ENCODE measurements at places on chromosomes 1 and 21.

- DNase-seq: no peak
Measured at GRCh38 chr1:1605724-1606123, 5.8 kb upstream of the FNDC10 start.

- peak; percentile 88 for DNase-seq
Measured at GRCh38 chr21:20856926-20857325, 141.3 kb upstream of the NCAM2 start.

DNA sequence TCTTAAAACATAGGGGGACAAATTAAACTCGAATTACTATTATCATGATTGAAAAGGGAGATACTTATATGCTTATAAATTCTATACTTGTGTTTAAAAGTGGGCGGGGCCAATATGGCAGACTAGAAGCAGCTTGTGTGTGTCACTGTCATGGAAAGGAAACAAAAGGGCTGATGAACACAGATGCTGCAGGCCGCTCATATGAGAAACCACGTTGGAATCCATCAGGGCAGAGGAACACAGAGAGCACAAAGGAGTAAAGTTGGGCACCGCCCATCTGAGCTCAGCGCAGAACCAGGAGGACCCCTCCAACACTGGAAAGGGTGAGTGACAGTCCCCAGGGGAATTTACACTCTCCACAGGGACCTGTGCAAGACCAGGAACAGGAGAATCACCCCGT is 107.0 kb downstream of the SLC5A9 start:
- no peak for DNase-seq

GRCh38 chr1:160570840-160571239 is 8.5 kb downstream of the CD84 start:
- no peak for DNase-seq

DNA sequence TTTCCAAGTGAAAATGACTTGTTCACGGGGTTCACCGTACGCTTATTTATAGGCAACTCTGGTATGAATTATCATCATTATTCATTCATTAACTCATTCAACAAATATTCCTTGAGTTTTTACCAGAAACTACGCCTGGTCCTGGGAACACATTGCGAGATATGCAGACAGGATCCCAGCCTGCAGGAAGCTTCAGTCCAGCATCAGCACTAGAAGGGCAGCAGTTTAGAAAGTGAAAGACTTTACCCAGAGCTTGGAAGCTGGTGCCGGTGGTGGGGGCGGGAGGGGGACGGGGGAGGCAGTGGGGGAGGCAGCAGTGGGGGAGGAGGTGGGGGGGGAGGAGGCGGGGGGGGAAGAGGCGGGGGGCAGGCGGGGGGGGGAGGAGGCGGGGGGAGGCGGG is 55.9 kb downstream of the SETD4 start:
- DNase-seq: no peak

DNA sequence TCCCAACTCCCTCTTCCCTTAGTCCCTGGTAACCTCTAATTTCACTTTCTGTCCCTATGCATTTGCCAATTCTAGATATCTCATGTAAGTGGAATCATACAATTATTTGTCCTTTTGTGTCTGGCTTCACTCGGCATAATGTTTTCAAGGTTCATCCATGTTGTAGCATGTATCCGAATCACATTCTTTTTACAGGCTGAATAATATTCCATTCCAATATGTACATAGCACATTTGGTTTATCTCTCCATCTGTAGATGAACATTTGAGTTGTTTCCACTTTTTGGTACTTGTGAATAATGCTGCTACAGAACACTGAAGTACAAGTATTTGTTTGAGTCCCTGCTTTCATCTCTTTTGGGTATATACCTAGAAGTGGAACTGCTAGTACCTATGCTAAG is 857 bp upstream of the LYPLAL1 start:
- no peak for DNase-seq

DNA sequence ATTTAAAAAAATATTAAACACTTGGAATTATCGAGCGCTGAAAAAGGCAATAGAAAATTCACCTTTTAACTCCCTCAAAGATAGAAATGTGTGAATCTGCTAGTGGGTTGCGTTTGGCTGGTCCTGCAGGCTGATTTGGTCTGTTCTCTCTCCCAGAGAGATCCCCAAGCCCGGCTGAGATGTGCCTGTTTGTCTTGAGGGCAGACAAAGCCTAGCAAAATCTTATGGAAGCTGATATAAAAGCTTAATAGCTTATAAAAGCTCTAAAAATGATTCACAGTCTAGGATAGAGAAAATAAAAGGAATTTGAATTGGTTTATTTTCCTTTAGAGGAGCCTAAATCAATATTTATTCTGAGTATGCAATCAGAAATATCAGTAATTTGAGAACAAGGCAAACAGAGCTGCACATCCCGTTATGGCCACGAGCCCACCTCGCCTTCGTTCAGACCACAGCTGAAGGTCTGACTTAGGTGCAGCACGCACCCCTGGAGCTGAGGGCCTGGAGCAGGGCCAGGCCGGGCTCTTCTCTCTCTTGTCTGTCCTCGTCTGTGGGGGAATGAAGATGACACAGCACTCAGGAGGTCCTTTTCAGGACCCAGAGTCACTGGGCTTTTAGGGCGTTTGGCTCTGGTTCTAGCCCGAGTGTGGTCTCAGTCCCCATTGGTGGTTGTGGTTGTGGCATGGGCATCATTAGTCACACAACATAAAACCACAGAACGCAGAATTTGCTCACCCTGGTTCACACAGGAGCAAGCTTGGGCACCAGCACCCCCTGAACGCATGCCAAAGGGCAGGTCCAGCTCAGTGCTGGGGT is 18.6 kb downstream of the PDE9A start:
- peak; percentile 68 for DNase-seq

DNA sequence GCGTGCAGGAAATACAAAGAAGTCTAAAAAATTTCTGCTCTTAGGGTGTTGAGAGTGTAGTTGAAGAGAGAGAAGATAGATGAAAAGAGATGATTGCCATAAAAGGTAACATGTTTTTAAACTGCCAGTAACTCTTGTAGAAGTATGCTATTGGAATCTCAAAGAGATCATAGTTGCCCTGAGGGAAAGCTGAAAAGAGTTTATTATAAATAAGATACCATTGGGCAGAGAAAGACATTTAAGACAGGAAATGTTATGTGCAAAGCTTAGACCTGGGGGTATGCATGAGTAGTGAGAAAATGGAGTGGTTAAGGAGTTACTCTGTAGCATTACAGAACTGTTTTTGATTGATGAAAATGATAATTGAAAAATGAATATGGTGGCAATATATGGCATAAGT is 17.6 kb downstream of the GABPA start:
- DNase-seq: no peak

- no peak for DNase-seq
Measured at GRCh38 chr1:84436876-84437655, 38.8 kb downstream of the DNASE2B start.

- no peak for DNase-seq
Measured at GRCh38 chr1:51761351-51761750, 117.2 kb downstream of the NRDC start.

- peak; percentile 65 for DNase-seq
Measured at GRCh38 chr1:94025383-94026340, 95.3 kb downstream of the ABCA4 start.

DNA sequence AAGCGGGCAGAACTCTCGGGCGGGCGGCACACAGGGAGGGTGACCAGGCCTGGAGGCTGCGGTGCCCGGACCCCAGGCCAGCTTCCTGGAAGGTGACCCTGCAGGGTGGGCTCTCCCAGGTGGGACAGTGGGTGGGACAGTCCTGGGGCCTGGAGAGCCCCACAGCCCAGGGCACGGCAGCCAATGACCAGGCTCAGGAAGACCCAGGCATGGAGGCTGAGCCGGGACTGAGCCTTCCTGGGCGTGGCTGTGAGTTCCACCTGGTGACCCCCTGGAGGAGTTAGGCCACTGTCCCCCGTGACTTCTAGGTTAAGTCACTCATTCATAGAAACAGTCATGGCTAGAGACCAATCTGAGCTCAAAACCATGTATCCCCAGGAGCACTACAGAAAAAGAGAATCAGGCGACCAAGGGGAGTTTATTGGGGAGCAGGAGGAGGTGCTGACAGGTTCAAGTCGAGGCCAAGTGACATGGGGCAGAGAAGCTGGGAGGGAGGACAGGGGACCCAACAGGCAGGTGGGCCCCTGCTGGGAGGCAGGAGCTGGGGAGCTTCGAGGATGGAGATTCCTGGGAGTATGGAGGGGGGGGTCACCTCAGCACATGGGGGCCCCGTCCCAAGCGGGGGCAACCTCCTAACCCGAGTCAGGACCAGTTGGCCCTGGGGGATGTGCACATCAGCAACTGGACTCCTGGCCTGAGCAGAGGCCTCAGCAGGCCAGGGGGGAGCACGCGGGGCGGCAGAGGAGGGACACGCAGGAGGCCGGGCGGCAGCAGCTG is 1.2 kb downstream of the KRTAP10-5 start:
- DNase-seq: no peak

DNA sequence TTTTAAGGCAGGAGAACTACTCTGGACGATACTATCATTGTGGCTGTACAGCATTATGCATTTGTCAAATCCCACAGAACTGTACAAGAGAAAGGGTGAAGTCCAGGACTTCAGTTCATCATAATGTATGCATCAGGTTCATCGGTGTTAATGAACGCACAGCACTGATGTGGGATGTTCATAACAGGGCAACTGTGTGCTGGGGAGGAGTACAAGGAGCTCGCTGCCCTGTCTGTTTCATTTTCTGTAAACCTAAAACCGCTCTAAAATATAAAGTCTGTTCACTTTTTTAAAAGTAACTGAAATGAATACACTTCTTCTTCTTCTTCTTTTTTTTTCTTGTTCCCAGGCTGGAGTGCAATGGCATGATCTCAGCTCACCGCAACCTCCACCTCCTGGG is 25.0 kb downstream of the TMPRSS2 start:
- no peak for DNase-seq

- DNase-seq: no peak
Measured at GRCh38 chr1:14440166-14440565, 158.3 kb upstream of the KAZN start.

DNA sequence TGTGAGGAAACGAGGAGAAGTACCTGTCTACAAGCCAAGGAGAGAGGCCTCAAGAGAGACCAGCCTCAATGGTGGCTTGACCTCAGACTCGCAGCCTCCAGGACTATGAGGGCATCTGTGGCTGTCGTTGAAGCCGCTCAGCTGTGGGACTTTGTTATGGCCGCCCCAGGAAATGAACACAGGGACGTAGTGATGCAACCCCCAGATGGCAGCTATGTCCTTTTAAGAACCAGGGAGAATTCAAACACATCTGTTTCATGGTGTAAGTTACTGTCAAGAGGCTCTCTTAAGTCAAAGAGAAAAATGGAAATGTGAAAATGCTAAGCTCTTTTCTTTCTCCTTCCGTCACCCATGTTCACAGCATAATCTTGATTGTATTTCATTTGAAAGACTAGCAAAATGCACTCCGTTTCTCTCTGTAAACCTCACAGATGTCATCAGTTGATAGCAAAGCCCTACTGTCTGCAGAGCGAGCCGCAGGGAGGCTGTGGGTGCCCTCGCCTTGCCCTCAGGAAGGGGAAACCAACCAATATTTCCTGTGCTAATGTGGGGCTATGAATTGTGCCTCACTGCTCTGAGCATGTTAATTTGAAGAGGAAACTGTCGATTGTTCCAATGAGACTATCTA is 21.3 kb downstream of the UBASH3A start:
- no peak for DNase-seq

- DNase-seq: peak; percentile 38
Measured at GRCh38 chr1:2255420-2256369, 27.6 kb downstream of the SKI start.

DNA sequence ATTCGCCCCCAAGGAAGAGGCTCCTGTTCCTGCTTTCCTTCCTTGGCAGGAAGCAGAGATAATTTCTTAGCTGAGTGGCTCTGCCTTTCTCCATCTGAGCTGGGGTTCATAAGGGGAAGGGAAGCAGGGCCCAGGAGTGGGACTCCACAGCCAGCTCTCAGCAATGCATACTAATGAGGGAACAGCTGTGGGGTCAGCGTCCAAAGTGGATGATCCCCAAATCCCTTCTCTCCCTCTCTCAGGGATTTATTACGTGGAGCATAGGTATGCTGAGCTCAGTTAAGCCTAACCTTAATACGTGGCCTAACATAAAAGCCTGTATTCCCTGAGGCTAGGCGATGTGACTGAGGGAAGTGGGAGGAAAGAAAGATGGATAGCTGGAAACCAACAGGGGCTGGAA is 87.3 kb upstream of the CTTNBP2NL start:
- DNase-seq: no peak

DNA sequence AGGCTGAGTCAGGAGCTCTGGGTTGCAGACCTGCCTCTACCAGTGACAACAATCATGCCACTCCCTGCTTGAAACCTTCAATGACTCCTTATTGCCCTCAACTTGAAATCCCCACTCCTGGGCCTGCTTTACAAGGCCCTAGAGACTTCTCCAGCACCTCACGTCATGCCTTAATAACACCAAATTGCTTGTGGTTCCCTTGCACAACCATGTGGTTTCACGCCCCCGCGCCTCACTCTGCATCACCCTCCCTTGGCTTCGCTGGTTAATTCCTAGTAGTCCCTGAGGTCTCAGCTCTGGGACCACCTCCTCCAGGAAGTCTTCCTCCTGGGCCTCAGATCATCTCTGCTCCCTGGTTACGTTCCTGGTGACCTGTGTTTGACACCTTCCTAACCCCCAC is 33.0 kb downstream of the EPHA2 start:
- DNase-seq: no peak

DNA sequence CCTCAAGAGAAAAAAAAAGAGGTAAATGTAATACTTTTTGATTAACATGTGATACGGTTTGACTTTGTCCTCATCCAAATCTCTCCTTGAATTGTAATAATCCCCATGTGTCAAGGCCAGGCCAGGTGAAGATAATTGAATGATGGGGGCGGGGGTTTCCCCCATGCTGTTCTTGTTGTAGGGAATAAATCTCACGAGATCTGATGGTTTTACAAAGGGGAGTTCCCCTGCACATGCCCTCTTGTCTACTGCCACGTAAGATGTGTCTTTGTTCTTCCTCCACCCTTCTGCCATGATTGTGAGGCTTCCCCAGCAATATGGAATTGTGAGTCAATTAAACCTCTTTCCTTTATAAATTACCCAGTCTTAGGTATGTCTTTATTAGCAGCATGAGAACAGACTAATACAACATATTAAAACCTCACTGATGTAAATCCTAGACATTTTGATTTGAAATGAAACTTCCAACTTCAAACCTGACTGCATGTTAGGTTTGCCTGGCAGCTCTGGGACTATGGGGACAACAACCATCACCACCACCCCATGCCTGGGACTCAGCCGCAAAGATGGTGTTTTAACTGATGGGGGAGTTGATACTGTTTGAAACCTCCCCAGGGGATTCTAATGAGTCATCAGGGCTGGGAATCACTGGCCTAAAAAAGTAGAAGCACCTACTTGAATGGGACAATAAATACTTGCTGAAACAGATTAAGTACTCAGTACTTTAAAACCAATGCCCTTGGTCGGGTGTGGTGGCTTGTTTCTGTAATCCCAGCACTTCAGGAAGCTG is 32.8 kb upstream of the BACH1 start:
- no peak for DNase-seq

- no peak for DNase-seq
Measured at GRCh38 chr21:17947531-17947930, 128.4 kb upstream of the C21orf91 start.
